ENCODE measurements at places on chromosomes 6 and 20.
A peak's percentile ranks its signal among the peaks of the same experiment; 100 is the strongest.

GRCh38 chr20:47758517-47759450 lies 26.5 kb downstream of the SULF2 start:
- DNase-seq, result no peak

DNA sequence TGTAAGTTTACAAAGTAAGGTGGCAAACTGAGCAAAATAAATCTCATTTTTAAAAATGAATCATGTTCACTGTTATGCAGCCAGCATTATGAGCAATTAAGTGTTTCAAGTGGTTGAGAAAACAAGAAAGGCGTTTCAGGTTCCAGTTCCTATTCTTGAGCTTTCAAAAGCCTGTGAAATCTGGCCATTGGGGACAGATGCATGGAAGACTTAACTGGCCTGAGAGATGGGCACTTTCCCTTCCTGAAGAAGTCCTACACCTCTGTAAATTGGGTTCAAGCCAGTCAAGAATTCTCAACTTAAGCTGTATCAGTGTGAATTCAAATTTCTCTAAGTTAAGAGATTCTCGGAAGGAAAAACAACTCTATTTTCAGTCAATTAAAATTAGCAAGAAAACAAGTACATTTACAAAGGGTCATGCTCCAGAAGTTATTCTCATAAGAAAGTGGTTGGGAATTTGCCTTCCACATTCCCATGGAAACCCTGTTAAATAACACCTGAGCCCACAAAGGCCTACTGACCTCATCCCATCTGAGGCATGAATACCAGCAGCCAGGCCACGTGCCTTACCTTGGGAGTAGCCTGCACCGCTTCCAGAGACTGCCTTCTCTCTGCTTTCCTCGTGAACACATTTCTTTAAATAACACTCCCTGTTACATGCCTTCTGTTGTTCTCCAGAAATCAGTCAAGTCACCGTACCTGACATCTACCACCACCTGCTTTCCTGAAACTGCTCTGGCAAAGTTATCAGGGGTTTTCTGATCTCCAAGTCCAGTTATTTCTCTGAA lies 19.4 kb downstream of the MAP3K5 start:
- DNase-seq, result no peak

DNA sequence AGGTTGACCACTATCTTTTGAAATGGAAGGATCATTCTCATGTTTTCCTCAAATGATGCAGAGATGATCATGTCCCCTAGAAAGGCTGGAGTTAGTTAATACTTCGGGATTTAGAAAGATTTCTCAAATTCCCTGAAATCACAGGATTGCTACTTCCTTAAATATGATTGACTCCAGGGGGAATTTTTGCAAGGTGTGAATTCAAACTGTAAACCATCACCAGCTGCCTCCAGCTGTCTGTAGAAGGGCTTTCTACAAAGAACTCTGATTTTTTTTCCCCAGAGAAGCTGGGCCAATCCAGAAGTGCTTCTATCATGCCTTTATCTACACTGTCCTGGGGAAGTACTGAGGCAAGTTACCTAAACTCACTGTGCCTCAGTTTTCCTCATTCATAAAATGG lies 114.5 kb downstream of the EDN1 start:
- DNase-seq, result no peak

DNA sequence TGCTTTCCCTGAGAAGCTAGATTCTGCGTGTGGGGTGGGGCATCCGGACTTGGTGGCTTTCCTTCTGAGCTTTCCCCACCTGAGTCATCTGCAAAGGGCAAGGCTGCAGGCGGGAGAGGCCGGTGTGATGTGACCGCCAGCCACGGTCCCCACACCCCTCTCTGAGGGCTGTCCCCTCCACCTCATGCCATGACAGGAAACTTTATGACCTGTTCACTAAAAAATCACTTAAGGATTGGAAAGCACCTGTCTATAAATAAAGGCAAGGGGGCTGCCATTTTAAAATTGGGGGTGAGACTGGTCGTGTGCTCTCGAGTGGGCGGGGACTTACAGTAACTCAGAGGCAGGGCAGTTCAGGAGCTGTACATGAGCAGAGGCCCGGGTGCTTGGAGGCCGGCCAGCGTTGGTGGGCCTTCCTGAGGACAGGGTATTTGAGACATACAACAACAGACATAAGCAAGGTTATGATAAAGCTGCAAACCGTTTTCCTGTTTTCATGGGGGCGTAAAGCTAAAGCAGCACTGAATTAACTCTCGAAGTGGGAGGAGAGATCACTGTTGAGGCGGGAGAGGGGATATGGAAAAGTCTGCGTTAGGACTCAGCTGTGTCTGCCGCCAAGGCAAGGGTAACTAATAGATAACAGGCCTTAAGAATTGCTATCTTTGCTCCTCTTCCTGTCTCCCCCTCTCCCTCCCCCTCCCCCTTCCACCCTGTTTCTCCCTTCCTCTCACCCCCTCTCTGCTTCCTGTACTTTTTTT lies 16.1 kb upstream of the SERPINB1 start:
- DNase-seq, result peak; percentile 85

- DNase-seq, result no peak
Measured at GRCh38 chr6:26387565-26387964, 4.7 kb downstream of the BTN2A2 start.

DNA sequence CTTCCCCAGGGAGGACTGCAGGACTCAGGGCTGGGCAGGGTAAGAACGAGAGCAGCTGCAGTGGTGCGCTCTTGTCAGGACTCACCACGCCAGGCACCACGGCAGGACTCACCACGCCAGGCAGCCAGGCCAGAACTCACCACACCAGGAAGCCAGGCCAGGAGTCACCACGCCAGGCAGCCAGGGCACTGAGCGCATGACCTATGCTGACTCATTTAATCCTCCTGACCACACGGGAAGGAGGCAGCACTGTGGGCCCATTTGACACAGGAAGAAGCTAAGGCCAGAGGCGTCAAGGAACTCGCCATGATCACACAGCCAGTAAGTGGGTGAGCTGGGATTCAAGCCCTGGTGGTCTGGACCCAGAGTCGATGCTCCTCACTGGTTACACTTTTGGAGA lies 189.3 kb downstream of the PREX1 start:
- DNase-seq, result no peak

GRCh38 chr20:23165307-23165750 lies 79.2 kb upstream of the CD93 start:
- DNase-seq, result no peak

DNA sequence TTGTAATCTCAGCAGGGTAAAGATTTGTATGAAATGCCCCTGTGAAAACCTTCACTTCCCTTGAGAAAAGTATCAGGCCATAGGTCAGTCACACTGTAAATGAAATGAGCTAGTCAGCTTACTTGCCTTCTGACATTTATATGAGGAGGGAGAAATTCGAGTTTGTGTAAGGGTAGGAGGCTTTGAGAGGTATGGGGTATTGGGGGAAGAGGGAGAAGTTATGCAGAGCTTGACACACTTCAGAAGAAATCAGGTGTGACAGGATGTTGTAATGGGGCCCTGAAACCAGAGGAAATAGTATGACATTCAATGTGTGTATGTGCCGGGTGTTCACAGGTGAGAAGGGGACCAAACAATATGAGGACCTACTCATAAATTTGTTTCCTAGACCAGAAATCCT lies 64.2 kb upstream of the CCN6 start:
- no peak for DNase-seq
